ENCODE measurements at places on chromosomes 3 and 15.

GRCh38 chr3:58041826-58042324, 33.7 kb downstream of the FLNB start:
- no peak for DNase-seq

- DNase-seq = no peak
Observed at GRCh38 chr3:117059067-117059955, 349.7 kb downstream of the TUSC7 start.

DNA sequence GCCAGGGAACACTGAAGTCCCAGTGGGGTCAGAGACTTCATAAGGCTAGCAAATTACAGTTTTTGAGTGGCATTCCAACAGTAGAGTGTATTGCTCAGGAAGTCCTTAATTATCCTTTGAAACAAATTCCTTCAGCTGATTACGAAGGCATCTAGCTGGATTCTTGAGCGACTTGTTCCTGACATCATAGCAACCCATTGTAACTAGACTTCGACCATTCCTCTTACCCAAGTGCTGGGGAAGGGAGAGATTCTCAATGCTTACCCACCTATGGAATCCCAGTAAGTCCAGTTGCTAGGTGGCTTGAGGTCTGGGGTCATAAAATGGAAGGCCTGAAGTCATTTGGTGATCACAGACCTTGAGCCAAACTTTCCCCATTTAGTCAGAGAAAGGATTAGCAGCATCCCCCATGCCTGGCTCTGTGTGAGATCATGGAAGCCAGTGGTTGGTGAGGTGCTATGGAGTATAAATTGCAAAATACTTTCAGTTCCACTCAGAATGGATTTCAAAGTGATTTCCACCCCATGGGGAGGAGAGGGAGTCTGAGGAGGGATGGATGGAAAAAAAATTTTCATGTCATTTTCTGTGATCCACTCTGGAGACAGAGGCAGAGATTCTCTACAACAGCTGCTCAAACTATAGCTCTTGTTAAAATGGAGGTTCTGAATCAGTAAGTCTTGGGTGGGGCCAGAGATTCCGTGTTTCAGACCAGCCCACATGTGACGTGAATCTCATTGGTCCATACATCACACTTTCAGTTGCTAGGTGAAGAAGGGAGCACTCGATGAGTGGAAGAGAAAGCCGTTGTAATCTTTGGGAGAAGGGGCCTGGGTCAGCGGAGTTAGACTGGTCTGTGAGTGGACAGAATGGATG, 45.7 kb downstream of the CD86 start:
- no peak for DNase-seq

DNA sequence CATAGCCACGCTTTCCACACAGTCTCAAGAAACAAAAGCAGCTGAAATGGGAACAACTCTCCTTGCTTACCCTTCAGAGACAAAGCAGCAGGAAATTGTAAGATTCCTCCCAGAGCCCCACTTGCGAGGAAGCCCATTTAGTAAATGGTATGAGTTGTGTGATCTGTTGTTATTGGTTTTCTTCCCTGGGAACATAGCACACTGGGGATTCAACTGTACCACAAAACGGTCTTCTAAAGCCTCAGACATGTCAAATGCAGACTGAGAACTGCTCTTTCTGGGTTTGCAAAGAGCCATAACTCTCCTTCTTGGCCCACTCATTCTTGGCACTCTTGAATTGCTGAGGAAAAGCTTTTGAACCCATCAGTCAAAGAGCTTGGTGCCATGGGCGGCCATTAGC, 101.0 kb upstream of the COL8A1 start:
- no peak for DNase-seq

GRCh38 chr3:182268711-182269110, 524.6 kb upstream of the ATP11B start:
- DNase-seq = no peak

DNA sequence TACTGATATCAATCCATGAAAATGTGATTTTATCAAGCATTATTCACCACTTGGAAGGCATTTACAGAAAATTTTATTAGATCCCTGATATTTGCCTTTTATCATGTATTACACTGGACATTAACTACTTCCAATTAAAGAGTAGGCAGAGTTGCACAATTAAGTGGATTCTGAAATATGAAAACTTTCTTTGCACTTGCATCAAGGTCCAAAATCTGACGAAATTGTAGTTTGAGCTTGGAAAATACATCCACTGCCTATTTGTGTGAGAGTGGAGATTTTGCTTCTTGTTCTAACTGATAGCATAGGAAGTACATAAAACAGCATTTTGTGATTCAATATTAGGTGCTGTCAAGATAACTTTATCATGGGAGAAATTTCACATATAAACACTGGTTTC, 49.6 kb upstream of the SLC12A8 start:
- no peak for DNase-seq

- DNase-seq = no peak
Observed at GRCh38 chr15:34239151-34239808, 14.5 kb downstream of the EMC4 start.

- no peak for DNase-seq
Observed at GRCh38 chr3:53811143-53811927, 34.9 kb downstream of the CHDH start.

- DNase-seq = no peak
Observed at GRCh38 chr3:5694266-5694665, 506.8 kb downstream of the EDEM1 start.

- no peak for DNase-seq
Observed at GRCh38 chr15:72971766-72972165, 80.5 kb upstream of the NEO1 start.

DNA sequence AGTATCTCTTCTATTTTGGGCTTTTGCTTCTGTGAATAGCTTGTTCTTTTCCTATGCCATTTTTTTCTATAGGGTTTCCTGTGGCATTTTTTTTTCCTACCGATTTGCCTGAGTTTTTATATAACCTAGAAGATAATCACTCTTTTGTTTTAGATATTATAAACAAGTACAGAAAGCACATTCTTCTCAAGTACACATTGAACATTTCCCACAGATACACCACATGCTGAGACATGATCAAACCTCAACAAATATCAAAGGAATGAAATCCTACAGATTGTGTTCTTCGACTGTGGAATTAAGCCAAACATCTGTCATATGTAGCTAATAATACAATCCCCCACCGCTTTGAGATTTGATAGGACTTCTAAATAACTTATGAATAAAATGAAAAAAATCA, 9.1 kb upstream of the FEM1B start:
- DNase-seq = no peak

- DNase-seq = no peak
Observed at GRCh38 chr3:29083676-29084075, 197.2 kb upstream of the RBMS3 start.

DNA sequence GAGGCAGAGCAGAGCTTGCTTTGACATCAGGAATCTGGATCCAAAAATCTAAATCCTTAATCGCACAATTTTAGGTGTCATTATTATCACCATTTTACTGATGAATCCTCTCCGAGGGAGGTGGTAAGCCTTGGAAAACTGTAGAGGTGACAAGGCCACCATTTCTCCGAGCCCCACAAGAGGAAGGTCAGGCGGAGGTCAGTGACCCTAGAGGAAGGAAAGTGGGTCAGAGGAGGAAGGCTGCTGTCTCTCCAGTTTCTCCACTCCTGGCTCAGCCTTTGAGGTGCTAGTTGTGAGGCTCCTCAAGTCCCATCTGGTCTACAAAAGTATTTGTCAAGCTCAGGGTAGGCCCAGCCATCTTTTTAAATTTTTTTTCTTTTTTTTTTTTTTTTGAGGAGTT, 3.2 kb downstream of the DVL3 start:
- DNase-seq = no peak

- DNase-seq = no peak
Observed at GRCh38 chr3:115418583-115418982, 204.7 kb upstream of the GAP43 start.

DNA sequence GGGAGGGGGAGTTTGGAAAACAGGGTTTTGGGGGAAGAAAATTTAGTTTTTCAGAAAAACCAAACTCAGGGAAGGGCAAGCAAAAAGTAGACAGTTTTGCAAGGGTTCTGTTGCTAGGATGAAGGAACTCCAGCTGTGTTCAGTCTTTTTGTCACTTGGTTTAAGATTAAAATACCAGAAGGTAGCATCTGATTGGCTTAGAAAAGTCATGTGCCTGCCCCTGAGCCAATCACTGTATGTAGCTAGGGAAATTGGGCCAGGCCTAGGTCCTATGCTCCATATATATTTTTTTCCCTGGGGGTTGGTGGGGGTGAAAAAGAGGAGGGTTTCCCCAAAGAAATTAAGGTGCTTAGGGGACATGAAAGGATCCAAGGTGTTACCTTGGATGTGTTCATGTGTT, 24.3 kb downstream of the CLDN11 start:
- no peak for DNase-seq

- peak; percentile 8 for DNase-seq
Observed at GRCh38 chr15:90020021-90020735, 19.1 kb downstream of the ZNF710 start.

DNA sequence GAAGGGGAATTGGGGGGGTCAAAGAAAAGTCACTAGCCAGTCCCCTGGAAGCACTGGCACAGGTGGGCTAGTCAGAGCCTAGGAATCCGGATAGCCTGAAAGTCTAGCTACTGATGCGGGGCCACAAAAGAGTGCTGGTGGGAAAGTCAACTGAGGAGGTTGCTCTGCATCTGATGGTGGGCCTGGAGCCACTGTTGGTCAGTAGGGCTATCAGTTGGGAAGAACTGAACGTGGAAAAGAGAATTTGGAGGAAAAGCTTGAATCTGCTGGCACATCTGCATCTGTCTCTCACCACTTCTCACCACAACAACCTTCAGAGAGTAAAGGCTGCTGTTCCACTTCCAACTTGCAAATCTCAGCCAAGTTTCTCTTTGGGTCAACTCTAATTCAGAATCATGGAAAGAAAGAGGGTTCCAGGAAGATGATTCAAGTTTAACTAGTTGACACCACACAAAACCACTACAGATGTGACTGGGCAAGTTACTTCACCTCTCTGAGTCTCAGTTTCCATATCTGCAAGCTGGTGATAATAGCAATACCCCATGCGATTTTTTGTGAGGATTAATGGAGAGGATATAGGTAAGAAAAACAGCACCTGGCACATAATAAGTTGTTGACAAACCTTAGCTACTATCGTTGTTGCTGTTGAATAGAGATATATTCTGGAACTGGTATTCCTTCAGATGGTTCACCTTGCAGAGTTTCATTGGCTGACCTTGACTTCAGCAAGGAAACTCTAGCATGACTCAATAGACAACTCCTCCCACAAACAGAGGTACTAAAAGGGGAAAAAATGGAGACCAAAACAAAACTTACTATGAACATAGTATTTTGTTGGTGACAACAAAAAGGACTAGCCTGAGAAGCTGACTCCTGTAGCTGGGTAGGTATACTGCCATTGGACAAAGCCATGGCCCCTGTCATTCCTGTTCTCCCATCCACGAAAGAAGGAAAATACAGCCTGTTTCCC, 280.2 kb upstream of the STT3B start:
- no peak for DNase-seq

GRCh38 chr15:48550822-48551525, 94.5 kb downstream of the FBN1 start:
- no peak for DNase-seq

DNA sequence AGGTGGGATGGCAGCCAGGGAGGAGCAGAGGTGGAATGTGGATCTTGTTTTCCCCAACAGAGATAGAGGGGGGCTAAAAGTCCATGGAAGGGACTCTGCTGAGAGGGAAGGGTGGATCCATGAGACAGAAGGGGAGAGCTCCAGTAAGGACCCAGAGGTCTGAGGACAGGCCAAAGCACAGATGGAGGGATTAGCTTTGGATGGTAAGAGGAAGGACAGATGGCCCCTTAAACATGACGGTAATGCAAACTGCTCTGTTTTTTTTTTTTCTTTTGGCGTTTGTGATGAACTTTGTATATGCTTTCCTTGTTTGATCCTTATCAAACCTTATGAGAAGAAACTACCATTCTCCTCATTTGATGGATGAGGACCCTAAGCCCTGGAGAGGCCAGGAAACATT, 96.2 kb downstream of the IGF1R start:
- DNase-seq = no peak

GRCh38 chr3:9079676-9080075, 116.4 kb upstream of the RAD18 start:
- no peak for DNase-seq

- no peak for DNase-seq
Observed at GRCh38 chr3:72628065-72628464, 220.2 kb downstream of the SHQ1 start.

GRCh38 chr3:132966374-132966773, 71.8 kb upstream of the TMEM108 start:
- no peak for DNase-seq

DNA sequence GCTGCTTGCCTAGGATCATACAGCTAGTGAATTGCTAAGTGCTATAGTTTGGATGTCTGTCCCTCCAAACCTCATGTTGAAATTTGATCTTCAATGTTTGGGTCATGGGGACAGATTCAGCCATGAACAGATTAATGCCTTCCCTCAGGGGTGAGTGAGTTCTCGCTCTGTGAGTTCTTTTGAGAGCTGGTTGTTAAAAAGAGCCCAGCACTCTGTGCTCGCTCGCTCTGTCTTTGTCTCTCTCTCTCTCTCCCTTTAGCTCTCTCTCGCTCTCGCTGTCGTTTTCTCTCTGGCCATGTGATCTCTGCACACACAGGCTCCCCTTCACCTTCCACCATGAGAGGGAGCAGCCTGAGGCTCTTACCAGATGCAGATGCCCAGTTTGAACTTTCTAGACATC, 14.9 kb downstream of the TRH start:
- DNase-seq = no peak

GRCh38 chr3:68017069-68017468, 362.7 kb upstream of the SUCLG2 start:
- no peak for DNase-seq

DNA sequence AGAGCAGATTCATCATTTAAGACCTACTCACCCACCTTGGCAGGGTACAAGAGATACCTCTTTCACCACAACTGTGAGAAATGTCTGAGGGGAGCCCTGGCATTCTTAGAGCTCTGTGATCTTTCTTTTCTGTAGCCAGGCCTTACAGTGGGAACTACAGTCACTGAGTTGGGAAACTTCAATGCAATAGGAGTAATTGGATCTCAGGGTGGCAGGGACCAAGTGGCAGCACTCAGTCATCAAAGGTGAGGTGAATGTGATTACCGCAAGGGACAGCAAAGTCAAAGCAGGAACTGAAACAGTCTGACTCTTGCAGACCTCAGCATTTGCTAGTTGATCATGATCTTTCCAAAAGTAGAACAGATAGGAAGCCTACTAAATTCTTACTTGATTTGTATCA, 7.2 kb upstream of the MCF2L2 start:
- DNase-seq = no peak

- DNase-seq = no peak
Observed at GRCh38 chr3:51361746-51362145, 23.3 kb upstream of the MANF start.

DNA sequence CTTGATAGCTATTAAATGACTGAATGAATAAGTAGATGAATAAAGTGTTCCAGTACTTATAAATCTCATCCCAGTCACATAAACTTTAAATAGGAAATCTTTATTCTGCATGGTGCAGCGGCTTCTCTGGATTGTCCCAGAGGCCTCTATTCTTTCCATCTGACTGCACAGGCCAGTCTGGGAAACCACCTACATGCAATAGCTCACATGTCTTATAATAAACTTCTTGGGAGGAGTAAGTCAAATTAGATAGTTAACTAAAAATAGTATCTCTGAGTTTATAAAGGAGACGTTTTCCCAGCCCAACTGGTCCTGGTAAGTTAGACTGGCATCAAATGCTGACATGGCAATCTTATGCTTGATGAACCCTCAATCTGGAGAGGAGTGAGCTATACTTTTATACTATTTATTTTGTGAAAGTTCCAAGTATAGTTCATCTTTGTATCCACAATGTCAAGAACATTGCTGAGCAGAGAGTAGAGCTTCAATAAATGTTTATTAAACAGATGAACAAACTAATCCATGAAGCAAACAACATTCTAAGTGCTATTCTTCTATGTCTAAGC, 417.6 kb downstream of the TIGIT start:
- DNase-seq = no peak

GRCh38 chr3:59052803-59053411, 3.1 kb upstream of the CFAP20DC start:
- DNase-seq = peak; percentile 19
